ENCODE measurements at places on chromosomes 7 and 10.

- no peak for DNase-seq
These were observed 883.8 kb downstream of the LRMDA start for GRCh38 chr10:76315240-76315639.

- DNase-seq: no peak
These were observed 58.8 kb downstream of the SHH start for GRCh38 chr7:155753446-155753965.

GRCh38 chr7:39069031-39069430, 91.3 kb downstream of the POU6F2 start:
- DNase-seq: no peak

GRCh38 chr10:30466445-30466844, 32.5 kb downstream of the MAP3K8 start:
- DNase-seq: no peak

- no peak for DNase-seq
These were observed 87.1 kb downstream of the DYNC1I1 start for GRCh38 chr7:95859429-95859828.

All from suprapubic skin (tissue), 4 donors.